CD4-positive, alpha-beta T cell treated with Interleukin-4 for 1 hour (primary cell): ENCODE measurements at places on chromosomes 2 and 18.
A peak's percentile ranks its signal among the peaks of the same experiment; 100 is the strongest.

- no peak for DNase-seq
Measured at GRCh38 chr2:128986867-128987268, 668.2 kb upstream of the HS6ST1 start.

DNA sequence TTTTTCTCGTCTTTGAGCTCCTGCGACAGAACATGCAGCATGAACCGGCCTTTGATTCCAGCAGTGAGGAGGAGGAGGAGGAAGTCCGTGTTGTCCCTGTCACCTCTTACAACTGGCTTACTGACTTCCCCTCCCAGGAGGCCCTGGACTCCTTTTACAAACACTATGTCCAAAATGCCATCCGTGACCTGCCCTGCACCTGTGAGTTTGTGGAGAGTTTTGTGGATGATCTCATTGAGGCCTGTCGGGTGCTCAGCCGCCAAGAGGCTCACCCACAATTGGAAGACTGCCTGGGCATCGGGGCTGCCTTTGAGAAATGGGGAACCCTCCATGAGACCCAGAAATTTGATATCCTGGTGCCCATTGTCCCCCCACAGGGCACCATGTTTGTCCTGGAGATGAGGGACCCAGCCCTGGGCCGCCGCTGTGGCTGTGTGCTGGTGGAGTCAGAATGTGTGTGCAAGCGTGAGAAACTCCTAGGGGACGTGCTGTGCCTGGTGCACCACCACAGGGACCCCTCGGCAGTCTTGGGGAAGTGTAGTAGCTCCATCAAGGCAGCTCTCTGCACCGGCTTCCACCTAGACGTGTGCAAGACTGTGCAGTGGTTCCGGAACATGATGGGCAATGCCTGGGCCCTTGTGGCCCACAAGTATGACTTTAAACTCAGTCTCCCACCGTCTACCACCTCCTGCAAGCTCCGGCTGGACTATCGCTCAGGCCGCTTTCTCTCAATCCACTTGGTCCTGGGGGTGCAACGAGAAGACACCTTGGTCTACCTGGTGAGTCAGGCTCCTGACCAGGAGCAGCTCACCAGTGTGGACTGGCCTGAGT is 2.1 kb downstream of the ITPRIPL1 start:
- DNase-seq = no peak

DNA sequence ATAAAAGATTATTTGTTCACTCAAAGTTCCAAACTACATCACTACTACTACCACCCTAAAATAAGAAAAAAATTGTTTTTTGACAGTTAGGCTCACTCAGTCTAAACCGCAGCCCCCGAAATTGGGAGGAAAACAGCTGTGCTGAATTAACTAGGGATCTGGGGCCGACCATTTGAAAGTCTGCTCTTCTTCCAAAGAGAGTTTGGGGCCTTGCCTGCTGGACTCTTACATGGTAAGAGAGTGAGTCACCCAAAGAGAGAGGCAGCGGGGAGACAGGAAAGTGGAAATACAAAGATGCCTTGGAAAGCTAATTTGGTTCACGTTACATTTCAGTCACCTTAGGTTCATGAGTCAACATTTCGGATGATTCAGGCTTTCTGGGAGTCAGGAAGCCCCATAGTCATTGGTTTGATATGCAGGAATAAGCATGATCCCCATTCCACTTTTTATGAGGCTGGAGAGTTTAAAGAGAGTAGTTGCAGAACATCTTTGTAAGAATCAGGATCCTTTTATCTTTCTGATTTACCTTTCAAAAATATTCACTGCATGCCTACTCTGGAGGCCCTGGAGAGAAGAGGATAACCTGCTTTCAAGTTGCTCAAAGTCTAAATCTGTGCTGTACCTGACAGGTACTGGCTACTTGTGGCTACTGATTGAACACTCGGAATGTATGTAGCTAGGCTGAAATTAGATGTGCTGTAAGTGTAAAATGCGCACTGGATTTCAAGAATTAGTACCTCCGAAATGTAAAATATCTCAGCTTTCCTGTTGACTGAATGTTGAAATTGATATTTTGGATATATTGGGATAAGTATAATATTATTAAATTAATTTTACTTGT is 995 bp upstream of the RTN4 start:
- peak; percentile 40 for DNase-seq

DNA sequence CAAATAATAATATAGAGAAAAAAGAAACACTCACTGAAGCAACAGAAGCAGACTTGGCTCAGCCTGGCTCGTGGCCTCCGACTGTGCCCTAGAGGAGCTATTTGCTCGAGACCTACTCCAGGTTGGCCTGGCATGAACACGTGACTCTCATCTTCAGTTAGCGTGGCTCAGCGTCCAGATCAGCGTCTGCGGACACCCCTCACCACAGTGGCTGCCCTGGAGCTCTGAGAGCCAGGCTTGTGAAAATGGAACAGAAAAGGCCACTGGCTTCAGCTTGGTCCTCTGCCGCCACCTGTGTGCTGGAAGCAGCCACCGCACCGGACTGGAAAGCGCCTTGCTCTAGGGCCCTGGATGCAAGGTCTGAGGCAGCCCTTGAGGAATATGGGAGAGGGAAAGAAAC is 1184.0 kb upstream of the GYPC start:
- no peak for DNase-seq

DNA sequence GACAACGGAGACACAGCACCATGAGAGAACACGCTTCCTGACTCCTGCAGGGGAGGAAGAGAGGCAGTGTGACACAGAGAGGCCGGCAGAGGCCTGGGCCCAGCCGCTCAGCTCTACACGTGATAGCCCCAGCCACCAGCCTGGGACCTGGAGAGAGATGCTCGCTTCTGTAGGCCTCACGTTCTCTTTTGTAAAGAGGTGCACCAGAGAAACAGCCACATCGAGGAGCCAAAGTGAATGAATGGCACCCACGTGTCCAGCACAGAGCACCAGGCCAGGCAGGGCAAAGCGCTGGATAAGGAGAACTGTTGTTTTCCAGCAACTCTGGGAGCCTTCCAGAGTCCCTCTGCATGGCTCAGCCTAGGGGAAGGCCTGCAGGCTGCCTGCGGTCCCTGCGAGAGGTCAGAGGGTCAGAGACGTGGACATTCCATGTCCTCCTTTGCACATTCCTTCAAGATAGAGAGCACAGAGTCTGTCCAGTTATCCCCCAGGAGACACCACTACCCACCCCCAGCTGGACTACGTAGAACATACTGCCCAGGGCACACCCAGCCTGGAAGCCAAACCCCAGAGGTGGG is 14.2 kb downstream of the LIMS2 start:
- DNase-seq = no peak

DNA sequence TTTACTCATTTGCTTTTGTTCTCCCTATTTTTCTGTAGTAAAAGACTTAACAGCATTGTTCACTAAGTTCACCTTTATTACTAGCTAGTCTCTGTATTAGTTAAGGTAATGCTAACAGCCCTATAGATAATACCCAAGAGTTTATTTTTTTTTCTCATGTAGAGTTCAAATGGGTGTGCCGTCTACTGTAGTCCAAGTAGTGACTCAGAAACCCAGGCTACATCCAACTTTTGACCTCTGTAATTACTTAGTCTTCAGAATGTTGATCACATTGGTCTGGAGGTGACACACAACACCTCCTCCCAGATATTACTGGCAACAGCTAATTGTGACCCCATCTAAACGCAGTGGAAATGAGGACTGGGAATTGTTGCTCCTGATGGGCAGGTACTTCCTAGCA is 7.7 kb downstream of the COQ10B start:
- DNase-seq = no peak

DNA sequence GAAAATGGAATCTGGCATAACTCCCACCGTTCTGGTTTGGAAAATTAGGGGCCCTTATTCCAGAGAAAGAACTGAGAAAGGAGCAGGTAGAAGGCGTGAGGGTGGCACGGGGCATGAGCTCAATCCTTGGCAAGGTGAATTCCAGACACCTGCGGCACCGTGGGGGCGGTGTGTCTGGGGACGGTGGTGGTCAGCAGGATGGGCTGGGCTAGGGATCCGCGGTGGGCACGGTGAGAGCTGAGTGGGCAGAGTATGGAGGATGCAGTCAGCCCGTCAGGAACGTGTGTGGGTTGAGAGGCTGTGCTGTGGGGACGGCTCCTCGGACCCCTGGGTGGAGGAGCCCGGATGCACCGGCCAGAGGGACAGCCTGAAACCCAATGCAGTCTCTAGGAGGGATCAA is 61.1 kb downstream of the GNAL start:
- no peak for DNase-seq

DNA sequence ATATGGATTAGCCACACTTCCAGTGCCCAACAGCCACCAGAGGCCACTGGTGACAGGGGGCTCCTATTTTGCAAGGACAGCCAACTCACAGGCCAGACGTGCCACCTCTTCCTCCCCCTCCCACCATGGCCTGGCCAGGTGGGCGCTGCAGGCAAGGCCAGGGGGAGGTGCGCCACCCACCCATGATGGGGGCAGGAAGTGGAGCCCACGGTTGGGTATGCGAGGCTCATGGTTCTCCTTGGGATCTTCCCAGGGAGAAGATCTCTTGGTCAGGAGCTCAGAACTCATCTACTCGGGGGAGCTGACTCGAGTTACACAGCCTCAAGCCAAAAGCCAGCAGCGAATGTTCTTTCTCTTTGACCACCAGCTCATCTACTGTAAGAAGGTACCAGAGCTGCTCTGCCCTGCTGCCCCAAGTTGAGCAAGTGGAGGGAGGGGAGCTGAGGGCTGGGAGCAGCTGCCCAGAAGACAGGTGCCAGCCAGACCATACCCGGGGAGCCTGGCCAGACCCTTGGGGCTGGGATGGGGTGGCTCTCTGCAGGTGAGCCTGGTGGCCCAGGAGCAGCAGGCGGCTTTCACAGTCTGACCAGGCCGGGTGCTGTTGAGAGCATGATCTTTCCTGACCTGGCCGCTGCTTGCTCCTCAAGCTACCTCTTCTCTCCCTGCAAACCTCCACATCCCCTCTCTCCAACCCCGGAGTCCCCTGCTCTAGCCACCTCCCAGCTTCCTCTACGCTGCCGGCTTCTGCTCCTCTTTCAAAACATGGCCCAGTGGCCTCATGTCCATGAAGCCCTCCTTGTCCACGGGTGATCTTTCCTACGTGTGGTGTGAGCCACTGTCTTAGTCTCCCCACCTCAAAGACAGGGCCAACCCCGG is 49.8 kb downstream of the FAM168B start:
- DNase-seq = no peak

GRCh38 chr2:231718799-231719198 is 10.5 kb downstream of the PTMA start:
- no peak for DNase-seq

- no peak for DNase-seq
Measured at GRCh38 chr2:48414980-48415835, 114.7 kb upstream of the STON1 start.

- DNase-seq = peak; percentile 59
Measured at GRCh38 chr2:157443090-157443489, 799 bp downstream of the CYTIP start.

GRCh38 chr2:163734881-163735684 is 725 bp downstream of the FIGN start:
- no peak for DNase-seq

GRCh38 chr18:60555625-60556024 is 183.1 kb upstream of the MC4R start:
- DNase-seq = no peak

DNA sequence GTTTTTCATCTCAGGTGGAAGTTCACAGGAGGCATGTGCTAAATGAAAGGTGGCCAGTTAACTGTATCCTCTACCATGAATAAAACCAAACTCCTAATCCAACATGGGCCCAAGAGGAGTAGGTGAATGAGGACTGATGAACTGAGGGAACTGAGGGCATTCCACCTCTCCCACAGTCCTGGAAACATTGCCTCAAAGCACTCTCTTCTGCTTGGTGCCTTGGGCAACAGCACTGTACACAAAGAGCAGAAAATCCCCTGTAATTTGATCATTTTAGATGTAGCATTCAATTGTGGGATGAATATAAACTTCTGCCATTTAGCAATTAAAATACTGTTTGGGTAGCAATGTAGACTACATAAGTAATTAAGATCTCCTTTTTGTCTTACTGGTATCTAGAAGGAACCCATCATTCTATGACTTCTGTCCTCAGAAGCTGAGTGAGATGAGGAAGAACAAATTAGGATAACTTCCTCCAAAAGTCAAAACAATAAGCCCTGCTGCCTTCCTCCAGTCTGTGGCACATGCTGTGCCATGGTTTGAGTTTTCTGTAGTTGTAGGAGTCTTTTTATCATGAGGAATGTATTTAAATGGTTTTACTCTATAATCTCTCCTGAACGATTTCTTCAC is 86.7 kb upstream of the ZEB2 start:
- no peak for DNase-seq

- DNase-seq = no peak
Measured at GRCh38 chr18:39845106-39845505, 2109.9 kb upstream of the PIK3C3 start.

- peak; percentile 73 for DNase-seq
Measured at GRCh38 chr18:9971313-9971920, 57.6 kb downstream of the VAPA start.

DNA sequence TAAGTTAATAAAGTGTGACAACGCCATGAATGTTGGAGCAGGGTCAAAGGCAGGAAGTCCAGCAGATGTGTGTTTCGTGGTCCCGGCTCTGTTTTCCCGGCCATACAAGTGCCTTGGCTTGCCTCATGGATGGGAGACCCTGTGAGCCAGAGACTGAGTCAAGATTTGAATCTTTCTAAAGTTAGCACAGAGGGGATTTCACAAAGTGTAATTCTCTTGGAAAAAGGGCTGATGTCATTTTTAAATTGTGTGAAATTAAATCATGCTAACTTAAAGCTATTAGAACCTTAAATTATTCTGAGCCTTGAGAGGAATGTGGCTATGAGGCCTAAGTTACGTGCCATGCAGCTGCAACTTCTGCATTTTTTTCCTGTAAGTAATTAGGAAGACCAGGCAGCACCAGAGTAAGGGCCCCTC is 38.3 kb upstream of the RALBP1 start:
- DNase-seq = no peak

DNA sequence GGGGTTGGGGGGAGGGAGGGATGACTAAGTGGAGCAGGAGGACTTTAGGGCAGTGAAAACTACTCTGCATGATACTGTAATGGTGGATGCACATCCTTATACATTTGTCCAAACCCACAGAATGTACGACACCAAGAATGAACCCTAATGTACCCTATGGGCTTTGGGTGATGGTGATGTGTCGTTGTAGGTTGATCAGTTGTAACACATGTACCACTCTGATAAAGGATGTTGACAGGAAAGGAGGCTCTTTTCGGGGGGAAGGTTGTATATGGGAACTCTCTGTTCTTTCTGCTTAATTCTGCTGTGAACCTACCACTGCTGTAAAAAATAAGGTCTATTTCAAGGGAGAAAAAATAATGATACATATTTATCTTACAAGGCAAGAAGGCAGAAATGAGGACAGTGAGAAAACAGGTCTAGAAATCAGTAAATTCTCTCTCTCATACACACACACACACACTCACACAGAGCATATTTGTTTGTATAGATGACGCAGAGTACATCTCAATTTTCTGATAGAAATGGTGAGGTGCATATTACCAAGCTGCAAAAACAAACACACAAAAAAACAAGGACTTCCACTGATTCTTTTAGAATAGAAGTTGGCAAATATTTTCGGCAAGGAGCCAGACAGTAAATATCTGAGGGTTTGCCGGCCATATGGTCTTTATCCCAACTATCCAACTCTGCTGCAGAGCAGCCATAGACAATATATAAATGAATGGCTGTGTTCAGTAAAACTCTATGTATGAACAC is 20.2 kb downstream of the FAM124B start:
- DNase-seq = no peak
